Stimulated activated CD8-positive, alpha-beta memory T cell treated with anti-CD3 and anti-CD28 coated beads, Interleukin-4, amount 100 ng/mL, for 4 hours (primary cell): ENCODE measurements at places on chromosomes 4 and X.

DNA sequence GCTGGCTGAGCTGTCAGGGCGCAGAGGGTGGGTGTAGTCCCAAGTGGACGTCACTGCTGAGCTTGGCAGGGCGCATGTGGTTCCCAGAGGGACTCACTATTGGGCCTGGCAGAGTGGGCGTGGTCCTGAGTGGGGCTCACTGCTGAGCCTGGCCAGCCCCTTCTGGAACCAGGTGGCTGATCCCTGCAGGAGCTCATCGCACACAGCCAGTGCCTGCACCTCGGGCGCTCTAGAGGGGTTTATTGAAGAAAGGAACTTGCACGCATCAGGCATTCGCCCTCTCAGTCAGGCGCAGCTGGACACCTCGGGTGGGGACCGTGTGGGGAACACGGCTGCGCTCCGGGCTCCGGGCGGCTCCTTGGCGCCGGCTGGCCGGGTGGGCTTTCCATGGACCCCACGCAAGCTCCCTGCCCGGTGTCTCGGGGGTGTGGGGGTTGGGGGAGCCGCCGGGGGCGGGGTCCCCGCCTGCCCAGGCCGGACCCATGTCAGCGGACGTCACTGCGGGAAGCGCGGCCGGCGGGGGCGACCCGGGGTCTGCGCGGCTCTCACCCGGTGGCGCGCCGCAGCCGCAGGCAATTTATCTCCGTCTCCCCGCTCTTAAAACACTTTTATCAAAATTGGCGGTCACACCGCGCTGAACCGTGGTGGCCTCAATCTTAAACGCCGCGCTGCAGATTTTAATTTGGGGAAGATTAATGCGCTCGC lies 65.4 kb upstream of the NKX1-1 start:
- no peak for DNase-seq

DNA sequence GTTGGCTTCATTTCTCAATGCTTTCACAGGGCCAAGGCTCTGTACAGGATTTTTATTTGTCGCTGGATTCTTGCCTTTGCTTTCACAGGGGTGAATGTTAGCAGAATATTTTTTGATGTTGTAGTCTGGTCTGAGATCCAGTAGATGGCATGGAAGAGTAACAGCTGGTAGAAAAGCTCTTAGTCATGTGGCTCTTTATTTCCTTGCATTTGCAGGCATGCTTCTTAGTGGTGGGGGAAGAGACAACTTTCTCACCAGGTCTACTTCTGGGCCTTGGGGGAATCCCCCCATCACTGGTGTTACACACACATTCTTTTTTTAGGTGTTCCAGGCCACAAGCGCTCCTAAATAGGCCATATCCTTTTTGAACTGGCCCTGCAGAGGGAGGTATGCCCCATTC lies 58.2 kb upstream of the DKK2 start:
- no peak for DNase-seq

DNA sequence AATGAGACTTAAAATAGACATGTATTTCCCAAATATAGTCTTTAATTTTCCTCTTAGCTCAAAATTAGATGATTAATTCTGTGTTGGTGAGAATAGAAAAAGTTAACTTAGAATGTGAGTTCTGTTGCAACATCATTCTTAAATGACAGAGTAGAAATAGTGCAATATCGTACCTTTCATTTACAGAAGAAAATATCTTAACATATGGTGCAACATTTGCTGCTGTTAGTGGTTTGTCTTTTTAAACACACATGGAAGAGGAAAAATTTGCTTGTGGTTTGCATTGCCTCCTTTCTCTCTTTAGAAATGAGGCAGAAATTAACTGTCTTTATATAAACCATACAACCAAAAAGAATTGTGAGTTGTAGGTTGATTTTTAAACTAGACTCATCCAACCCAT lies 39.3 kb upstream of the FHDC1 start:
- DNase-seq: no peak

GRCh38 chrX:84469226-84469625 lies 33.0 kb downstream of the HDX start:
- no peak for DNase-seq

GRCh38 chr4:174505007-174505406 lies 17.3 kb downstream of the HPGD start:
- no peak for DNase-seq

GRCh38 chr4:74613266-74613665 lies 168.3 kb downstream of the AREG start:
- DNase-seq: no peak

GRCh38 chrX:68846536-68846935 lies 17.7 kb downstream of the EFNB1 start:
- DNase-seq: no peak

DNA sequence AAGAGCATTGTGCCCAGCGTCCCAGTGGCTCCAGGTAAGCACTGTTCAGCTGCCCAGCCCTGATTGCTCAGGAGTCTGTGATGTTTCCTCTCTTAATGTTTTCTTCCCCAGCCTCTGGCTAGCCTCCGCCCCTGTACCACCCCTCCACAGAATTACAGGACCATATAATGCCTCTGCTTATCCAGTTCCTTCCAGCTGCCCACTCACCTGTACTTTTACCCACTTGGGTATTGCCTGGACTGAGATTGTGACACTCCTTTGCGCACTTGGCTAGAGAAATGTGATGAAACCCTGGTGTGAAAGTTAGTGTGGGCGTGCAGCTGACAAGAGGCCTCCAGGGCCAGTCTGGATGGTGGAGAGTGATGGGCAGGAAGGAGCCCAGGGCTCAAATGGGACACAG lies at the start of gene AWAT2:
Gene AWAT2, minus strand, starts transcription at position 14 of the 400 bp plus-strand sequence. Its CDS starts 6 bp downstream, at position 8.
- no peak for DNase-seq

DNA sequence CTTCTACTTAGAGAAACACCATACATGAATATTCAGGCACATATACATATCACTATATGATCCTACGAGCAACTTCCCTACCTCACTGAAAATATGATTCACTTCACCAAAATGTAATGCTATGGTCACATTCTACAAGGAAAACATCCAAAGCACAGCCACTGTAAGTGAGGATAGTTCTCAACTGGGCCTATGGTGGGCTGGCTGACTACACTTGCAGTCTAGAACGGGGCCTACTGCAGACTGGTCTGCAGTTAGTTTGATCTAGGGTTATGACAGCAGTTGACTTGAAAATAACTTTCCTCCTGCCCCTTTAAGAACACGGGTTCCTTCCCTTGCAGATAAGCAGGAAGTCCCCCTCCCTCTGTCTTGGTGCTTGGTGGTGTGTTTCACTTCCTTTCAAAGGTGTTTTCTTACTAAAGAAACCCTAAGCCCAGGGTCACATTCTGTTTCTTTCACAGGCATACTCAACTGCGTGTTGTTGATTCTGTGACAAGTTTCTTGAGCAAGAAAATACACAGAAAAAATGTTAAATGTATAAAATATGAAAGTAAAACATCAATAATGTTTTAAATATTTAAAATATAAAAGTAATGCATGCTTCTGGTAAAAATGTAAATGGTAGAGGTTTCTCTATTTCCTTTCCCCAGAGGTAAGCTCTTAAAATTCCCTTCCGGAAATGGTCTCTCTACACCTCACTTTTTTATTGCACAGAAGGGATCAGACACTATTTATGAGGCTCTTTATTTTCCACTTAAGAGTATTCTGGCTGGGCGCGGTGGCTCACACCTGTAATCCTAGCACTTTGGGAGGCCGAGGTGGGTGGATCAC lies 18.0 kb upstream of the TMSB4X start:
- no peak for DNase-seq

GRCh38 chr4:99886146-99886545 lies 8.1 kb downstream of the LAMTOR3 start:
- DNase-seq: no peak

GRCh38 chr4:1830642-1831228 lies 25.2 kb downstream of the LETM1 start:
- no peak for DNase-seq

DNA sequence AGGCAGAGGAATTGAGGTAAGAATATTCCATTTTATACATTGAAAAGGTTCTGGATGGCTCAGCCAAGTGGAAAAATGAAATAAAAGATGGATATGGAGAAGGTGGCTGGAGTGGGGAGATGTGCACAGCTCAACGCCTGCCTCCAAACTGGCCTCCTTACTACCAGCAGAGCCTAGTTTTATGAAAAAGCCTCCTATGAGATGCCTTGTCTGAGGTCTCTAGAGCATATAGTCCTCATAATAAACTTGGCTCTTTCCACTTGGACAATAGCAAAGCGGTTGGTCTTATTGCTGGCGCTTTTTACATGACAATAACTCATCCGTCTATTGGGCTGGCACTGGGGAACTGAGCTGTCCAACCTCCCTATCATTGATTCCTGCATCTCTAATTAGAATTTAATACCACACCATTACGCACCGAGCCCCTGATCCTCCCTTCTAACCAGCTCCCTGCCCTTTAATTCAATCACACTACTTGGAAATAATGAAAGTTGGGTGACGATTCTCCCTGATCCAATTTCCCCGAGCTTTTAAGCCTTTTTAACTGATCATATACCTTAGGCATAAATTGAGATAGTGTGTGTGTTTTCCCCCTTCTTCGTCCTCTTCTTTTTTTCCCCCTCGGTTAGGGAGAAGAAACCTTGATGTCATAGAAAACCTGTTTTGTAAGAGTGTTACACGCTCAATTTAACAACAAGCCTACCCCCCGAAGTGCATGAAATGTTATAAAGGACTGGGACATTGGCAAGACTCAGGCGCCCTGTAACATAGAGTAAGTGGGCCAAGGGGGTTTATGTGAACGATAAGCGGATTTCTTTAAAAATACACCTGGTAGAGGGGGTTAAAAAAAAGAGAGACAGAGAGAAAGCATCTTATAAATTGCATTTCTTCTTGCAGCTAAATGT lies at the start of gene PHOX2B:
Gene PHOX2B, minus strand, starts transcription at position 155 of the 905 bp plus-strand sequence. Its CDS starts 115 bp downstream, at position 40.
- no peak for DNase-seq

- DNase-seq: no peak
Measured at GRCh38 chr4:132180020-132180427, 969.1 kb upstream of the PCDH10 start.

DNA sequence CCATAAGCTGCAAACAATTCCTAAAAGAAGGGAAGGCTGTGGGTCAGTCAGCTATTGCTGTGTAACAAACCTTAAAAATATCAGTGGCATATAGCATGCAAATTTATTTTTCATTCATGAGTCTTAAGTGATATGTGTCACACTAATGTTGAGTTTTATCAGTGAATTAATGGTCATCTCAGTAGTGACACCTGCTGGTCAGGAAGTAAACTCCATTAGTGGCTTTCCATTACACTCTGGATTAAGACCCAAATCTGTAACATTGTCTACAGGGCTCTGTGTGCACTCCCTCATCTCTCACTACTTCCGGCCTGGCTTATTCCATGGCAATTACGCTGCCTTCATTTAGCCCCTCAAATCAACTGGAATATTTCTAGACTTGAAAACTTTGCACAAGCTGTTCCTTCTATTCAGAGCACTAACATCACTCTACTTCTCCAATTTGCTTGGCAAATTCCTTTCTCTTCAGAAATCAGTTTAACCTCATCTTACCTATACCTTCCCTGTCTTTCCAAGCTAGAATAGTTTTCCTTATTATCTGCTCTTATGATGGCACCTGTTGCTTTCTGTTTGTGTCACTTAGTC lies 217.3 kb upstream of the TAPT1 start:
- DNase-seq: no peak

DNA sequence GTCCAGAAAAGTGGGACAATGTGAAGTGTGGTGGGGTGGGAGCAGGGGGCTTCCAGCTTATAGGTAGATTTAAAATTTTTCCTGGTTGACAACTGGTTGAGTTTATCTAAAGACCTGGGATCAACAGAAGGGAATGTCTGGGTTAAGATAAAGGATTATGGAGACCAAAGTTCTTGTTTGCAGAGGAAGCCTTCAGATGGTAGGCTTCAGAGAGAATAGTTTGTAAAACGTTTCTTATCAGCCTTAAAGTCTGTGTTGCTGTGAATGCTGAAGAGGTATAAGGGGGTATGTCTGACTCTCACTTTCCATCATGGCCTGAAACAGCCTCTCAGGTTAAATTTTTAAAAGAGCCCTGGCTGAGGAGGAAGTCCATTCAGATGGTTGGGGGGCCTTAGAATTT lies 20.5 kb downstream of the MGST2 start:
- no peak for DNase-seq

DNA sequence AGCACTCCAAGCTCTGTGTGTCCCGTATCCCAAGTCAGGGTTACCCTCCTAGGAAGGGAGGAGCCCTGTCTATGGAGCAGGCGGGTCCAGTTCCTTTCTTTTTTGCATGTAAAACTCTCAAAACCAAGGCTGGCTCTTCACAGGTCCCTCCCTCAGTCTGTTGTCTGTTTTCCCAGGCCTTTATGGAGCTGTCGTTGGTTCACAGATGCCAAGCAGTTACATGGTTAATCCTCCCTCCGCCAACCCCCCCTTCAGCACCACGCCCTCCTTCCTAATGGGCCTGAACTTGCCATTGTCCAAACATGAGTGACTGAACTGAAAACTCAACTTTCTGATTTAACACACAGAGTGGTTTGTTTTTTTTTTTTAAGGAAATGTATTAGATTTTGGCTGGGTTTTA lies 148.3 kb downstream of the STOX2 start:
- no peak for DNase-seq

DNA sequence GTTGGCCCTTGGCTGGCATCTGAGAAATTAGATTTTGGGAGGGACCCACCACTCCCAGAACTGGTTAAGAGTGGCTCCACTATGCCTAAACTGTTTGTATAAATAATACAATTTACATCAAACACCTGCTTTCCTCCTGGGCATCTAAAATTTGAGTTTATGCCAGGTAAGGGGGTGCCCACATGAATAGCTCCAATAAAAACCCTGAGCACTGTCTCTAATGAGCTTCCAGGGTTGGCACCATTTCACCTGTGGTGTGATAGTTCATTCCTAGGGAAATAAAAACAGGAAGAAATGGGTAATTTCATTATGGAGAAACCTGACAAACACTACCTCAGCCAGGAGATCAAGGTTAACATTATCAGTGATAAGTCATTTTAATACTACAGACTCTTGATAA lies 119.7 kb downstream of the FRYL start:
- DNase-seq: no peak

GRCh38 chrX:666762-667720 lies 36.5 kb downstream of the SHOX start:
- DNase-seq: no peak

- no peak for DNase-seq
Measured at GRCh38 chr4:23736466-23736865, 153.4 kb downstream of the PPARGC1A start.

DNA sequence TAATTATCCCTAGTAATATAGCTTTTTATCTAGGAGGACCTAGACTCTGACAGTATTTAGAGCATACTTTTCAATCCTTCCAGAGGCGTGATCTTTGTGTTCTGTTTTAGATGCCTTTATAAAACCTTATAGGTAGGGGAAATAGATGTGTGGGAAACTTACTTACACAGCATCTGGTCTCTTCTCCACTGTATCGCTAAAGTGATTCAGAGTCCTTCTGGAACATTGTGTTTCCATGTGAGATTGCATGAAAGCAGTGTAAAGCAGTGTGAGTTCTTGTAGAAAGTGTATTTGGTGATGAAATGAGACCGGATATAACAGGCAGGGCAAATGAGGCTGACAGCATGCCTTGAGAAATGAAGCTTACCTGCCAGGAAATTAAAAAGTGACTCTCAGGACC lies 9.5 kb downstream of the GABRB1 start:
- no peak for DNase-seq

GRCh38 chr4:66636349-66636748 lies 909.0 kb downstream of the CENPC start:
- no peak for DNase-seq
